GM12892 (cell line): ENCODE measurements at places on chromosomes 1 and 21.

DNA sequence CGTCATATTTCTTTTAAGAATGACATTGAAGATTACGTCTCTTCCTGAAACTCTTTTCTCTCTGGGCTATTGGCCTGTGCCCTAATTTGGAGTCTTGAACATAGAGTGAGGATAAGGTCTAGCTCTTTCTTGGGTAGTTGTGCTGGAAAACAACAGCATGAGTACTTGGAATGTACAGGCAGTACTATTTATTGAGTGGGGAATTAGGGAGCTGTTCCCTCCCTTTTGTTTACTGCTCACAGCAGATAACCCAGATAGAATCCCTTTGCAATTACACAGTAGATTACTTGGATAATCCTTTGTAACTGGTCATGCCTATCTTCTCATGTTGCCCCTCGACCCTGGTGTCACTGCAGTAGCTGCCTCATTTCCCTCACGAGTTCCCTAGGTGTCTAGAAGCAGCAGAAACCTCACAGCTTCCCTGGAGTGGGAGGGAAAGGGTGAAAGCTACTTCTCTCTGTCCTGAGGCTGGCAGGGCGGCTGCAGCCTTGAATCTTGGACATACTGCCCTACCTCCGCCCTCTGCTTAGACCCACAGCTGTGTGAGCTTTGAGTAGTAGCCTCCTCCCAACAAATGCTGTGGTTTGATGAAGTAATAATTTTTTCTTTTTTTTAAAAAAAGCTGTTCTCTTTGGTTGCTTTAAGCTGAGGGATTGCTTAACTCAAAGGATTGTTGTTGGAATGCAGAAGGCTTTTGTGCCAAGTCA lies 70.6 kb downstream of the FGGY start:
- no peak for DNase-seq

GRCh38 chr1:8016895-8017241 lies 9.2 kb downstream of the ERRFI1 start:
- no peak for DNase-seq

GRCh38 chr1:61079898-61080336 lies 2.4 kb upstream of the NFIA start:
- DNase-seq: no peak

- DNase-seq: no peak
Measured at GRCh38 chr1:94319319-94320102, 82.1 kb upstream of the ARHGAP29 start.

GRCh38 chr1:13757693-13758092 lies 57.7 kb downstream of the PRDM2 start:
- no peak for DNase-seq

DNA sequence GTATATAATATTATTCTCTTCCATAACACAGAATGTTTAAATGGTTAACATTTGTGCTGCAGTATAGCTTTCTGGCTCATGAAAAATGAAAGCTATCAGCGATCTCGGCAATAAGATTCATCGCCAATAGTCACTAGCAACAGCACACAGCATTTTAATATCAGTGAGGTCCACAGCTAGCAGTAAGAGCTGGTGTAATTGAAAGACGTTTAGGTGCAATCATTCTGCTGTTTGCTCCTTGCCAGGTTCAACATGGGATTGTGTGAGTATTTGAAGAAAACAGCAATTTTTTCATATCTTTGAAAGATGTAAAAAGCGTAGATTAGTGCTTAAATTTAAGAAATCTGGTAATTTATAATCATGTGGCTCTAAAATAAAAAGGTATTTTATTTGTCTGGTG lies 20.1 kb downstream of the PRKACB start:
- DNase-seq: no peak

DNA sequence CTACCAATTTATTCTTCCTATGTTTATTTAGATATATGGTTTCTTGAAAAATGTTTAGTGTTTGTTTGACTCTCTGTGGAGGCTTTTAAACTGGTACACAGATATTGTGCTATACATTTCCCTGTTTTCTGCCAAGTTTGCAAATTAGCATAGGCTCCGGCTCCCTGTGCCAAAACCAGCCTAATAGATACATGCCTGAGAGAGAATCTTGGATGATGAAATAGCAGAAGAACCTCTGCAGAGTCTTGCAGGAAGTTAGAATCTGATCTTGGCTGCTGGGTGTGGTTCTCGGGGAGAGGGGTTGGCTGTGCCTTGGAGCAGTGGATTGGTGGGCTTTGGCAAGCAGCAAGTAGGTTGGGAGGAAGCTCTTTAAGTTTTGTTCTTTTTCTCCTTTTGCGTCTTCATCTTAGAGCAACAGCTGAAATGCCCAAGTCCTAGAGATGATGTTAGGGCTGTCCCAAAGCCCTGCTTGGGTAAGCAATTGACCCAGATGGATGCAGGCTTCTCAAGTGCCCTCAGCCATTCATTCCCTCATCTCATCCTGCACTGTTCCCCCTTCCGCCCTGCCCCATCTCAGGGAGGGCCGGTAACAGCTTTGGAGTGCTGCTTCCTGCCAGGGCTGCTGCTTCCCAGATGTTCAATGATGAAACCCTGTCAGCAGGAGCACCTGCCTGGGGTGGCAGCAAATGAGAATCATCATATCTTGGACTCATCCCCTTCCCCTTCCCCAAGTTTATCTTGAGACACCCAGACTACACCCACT lies 9.3 kb downstream of the PLA2G2A start:
- no peak for DNase-seq

DNA sequence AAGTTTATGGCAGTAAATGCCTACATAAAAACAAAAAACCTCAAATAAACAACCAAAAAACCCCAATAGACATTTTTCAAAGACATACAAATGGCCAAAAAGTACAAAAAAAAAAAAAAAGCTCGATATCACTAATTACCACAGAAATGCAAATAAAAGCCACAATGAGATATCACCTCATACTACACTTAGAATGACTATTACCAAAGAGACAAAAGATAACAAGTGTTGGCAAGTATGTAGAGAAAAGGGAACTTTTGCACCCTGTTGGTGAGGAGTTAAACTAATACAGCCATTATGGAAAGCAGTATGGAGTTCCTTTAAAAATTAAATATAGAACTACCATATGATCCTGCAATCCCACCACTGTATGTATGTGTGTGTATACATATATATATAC lies 21.1 kb downstream of the SLC25A24 start:
- DNase-seq: no peak

GRCh38 chr1:230215031-230215430 lies 148.0 kb downstream of the GALNT2 start:
- no peak for DNase-seq

DNA sequence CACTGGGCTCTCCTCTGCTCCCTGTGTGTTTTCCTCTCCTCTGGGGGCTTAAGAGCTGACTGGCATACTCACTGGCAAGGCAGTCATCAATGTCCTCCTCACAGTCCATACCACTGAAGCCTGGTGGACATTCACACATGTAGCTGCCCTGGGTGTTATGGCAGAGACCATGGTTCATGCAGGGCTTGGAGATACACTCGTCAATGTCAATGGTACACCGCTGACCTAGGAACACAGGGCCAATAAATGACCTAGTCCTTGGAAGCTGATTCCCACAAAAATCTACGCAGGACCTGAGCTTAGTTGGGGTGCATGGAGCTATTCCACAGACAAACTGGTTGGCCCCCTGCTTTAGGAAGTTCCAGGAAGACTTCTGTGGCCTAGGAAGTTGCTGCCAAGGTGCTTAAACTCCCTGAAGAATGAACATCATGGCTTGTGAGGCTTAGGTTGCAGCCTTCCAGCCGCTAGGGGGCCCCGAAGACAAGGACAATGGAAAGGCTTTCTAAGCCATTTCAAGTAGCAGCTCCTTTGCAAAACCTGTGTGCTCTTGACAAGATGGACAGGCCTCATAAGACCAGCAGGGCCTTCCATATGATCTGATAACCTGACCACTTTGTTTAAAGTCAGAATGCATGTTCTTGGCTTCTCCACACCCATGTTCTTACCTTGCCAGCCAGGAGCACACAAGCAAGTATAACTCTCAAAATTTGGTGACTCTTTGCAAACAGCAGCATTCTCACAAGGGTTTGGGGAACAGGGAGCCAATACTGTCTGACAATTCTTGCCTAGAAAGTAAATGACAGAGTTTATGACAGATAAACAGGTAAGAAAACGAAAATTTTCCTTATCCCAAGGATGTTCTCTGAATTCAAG lies 52.3 kb upstream of the ADAM30 start:
- DNase-seq: no peak

- no peak for DNase-seq
Measured at GRCh38 chr1:225767634-225768540, 9.7 kb upstream of the SRP9 start.

- DNase-seq: no peak
Measured at GRCh38 chr1:7380712-7381111, 390.4 kb upstream of the VAMP3 start.

DNA sequence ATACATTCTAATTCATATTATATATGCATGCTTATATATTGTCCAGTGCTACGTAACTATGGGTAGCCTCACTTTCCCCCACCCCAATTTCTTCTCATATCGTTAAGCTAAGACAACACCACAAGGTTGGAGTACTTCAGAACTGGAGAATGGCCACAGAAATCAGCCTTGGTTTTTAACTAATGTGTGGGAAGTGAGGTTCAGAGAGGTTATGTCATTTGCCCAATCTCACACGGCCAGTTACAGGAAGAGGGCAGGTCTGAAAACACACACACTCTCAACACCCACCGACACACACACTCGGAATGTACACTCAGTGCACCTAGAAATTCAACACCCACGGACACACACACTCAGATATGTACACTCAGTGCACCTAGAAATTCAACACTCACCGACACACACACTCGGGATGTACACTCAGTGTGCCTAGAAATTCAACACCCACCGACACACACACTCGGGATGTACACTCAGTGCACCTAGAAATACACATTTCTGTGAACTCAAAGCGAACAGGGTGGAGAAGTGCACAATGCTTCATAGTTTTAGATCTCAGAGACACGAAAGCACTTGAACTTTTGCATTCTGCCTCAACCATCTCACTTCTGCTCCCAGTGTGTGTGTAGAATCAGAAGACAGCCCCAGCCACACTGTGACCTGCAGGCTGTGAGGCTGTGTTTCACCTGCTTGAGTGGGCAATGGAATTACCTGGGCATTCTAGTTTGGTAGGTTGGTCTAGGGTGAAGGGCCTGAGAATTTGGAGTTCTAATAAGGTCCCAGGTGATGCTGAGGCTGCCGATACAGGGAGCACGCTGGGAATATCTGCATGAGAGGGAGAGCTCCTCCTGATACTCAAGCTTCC lies 170.4 kb downstream of the CLIC6 start:
- DNase-seq: no peak

- no peak for DNase-seq
Measured at GRCh38 chr1:219465212-219466093, 147.5 kb downstream of the ZC3H11B start.

DNA sequence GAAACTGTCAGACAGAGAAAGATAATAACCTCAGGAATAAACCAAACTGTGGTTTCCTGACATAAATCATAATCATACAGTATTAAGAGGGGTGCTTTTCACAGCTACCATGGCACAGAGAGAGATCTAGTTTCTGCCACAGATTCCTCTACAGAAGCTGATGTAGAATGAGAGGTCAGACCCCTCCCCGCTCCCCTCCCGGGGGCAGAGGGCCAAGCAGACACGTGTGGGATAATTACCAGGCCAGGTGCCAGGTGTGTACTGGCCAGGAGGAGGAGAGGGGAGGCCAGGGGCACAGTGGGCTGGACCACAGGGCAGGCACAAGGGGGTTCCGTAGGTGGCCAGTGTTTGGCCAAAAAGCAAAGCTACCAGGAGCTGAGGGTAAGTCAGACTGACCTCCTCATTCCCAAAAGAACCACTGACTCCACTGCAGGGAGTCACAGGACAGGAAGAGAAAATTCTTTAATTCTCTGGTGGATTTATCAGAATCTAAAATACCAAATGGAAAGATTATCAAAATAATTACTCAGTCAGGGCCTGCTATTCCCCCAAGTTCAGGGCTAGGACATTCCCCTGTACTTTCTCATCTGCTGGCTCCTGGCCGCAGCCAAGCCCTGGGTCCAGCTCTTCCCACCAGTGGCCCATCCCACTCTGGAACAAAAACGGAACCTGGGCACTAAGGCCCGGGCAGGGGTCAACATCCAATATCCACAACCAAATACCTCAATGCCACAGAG lies 30.0 kb downstream of the C2CD2 start:
- DNase-seq: no peak

DNA sequence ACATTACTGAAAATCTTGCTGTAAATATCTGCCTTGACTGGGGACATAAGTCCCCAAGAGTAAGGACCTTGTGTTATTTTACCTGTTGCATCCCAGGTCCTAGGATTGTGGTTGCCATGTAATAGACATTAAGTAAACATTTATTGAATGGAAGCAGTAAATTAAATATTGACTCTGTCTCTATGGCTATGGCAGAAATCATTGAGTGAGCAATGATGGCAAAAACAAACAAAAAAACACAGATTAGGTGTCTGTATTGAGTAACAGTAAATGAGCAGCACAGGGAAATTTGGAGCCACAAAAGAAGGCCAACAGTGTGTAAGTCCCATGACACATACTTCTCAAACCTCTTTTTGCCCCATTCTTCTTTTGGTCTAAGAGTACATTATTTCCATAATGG lies 240.4 kb downstream of the NFIA start:
- DNase-seq: no peak
